IMR-90 (cell line): ENCODE measurements at places on chromosomes 1 and 21. TPM values are rescaled to one million over a fixed set of nuclear protein-coding genes. Genes with fewer than 3 reads are reported as not detected.

- DNase-seq: no peak
These were observed 1244.6 kb upstream of the ADGRL4 start for GRCh38 chr1:80251171-80251570.

DNA sequence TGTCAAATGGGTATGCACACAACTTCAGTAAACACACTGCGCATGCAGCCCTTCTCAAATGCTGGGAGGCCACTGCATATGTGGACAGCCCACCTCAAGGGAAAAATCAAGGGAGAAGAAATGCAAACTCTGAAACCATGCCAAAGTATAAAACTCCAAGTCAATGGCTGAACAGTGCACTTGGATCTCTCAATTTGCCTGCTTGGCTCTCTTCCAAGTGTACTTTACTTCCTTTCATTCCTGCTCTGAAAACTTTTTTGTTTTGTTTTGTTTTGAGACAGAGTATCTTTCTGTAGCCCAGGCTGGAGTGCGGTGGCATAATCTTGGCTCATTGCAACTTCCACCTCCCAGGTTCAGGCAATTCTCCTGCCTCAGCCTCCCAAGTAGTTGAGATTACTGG is 18.8 kb upstream of the COP1 start:
- no peak for DNase-seq

Gene SPAG17
- under 0.01 TPM in 1 of 2 replicates, not detected in the other for total RNA-seq

Gene FAM151A
- not detected in 2 replicates for total RNA-seq

Gene FCRL6
- total RNA-seq: not detected in 2 replicates
